ENCODE measurements at places on chromosomes 4 and X.

- DNase-seq: no peak
Observed at GRCh38 chrX:49103637-49104036, 19.9 kb downstream of the GPKOW start.

DNA sequence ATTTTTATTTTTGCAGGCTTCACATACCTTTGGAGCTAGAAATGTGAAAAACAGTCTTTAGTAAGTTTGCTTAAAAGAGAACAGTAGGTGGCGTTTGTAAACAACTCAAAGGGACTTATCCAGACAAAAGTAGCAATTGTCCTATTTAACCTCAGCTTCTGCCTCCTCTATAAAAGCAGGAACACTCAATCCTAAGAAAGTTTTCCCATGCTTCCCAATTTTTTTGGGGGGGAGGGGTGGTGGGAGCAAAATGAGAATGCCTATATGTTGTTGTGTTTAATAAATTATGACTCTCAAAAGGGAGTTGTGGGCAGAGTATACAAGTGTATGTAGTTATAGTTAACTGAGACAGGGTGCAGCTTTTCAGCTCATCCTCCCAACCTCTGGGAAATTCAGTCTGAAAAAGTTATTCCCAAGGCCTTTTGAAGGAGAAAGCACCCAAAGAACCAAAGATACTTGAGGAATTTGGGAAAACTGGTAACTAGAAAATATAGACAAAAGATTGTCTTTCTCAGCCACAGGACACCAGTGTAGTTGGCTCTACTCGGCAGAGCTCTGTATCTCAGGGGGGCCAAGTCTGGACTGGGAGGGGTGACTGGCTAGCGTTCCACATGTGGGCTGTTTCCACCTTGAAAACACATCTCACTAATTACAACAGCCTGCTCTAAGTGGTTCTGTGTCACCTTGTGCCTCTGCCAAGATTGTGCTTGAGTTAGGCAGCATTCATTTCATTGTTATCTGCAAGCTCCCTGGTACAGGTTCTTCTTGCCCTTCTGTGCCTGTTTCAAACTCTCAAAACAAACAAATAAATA lies 2.8 kb downstream of the SFRP2 start:
- DNase-seq: no peak

DNA sequence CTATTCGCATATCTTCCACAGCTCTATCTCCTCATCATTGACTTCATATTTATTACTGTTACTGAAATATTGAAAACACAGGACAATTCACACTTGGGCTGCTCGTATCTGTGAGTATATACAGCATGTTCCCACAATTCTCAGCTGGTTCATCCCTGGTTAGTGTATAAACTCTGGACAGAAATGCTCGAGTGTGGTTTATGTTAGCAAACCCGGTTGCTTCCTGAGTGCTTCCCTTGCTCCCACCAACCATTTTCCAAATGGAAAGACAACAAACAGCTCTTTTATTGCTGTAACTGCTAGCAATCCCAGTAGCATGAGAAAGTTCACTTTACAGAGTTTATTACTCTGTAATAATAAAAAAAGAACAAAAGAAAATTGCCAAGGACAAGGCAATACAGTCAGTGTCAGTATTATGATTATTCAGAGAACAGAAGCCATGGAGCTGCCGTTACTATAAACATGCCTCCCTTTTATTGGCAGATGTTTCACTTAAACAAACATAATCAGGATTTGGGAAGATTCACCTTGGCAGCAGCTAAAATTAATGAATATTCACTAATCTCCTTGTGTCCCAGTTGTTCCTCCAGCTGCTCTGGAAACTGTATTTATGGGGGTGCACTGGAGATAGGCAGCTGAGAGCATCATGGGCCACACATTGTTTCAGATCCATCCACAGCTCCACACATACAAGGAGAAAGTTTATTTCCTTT lies 134.1 kb upstream of the GUCY1A1 start:
- no peak for DNase-seq

DNA sequence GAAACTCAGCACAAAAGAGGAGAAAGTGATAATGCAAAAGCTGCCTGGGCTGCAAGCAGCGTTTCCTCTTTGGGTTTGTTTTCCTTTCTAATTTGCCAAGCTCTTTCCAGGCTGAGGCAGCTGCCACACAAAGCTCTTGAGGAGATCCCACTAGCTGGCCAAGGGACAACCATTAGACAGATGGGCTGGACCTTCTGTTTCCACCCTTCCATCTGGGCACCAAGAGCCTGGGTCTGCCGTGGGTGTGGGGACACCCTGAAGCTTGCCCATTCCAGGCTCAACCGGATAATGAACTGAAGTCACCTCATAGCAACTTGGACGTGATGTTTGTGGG lies 194.6 kb upstream of the C1QTNF7 start:
- no peak for DNase-seq

DNA sequence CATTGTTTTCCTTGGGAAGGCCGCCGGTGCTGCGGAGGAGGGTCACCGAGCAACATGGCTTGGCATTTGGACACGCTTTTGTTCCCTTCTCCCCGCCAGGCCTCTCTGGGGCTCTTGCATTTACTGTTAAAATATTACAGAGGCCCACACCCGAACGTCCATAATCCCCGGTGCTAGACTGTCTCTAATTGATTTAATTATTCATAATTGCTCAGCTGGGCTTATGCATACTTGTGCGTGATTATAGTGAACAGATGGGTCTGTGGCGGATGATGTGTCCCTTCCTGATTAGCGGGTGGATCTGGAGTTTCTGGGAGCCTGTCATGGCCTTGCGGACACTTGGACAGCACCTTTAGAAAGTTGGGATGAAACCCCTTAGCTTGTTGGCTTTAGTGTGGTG lies 100.2 kb upstream of the MSX1 start:
- DNase-seq: no peak

DNA sequence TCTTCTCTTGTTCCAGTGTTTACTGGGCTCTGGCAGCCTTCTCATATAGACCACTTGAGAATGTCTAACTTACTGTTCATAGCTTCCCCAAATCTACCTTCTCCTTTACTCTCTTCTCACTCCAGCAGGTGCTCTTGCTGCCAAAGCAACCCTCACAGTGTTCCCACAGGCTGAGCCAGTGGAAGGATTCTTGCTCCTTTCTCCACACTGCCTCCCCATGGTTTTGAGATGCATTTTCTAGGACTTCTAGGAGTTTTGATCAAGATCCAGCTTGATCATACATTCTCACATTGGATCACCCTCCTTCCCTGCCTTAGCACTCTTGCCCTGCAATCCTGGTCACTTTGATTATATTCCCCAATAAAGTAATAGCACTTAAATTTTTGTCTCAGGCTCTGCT lies 230.8 kb downstream of the TMEM47 start:
- no peak for DNase-seq

- no peak for DNase-seq
Observed at GRCh38 chr4:175309041-175309440, 390.9 kb downstream of the ADAM29 start.

DNA sequence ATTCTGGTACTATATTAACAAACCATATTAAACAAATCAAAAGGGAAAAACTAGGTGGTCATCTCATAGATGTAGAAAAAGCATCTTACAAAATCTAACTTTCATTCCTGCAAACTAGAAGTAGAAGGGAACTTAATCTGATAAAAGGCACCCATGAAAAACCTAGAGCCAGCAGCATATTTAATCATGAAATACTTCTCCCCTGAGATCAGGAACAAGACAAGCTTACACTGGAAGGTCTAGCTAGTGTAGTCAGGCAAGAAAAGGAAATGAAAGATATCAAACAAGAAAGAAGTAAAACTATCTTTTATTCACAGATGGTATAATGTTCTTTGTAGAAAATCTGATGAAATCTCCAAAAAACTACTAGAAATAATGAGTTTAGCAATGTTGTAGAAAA lies 41.2 kb downstream of the ATP10D start:
- no peak for DNase-seq

GRCh38 chr4:107380836-107381438 lies 339.1 kb downstream of the PAPSS1 start:
- no peak for DNase-seq

GRCh38 chr4:173243917-173244658 lies 75.5 kb downstream of the GALNT7 start:
- no peak for DNase-seq

GRCh38 chr4:38279650-38280322 lies 319.6 kb downstream of the PTTG2 start:
- no peak for DNase-seq

GRCh38 chr4:147693218-147693617 lies 9.3 kb upstream of the PRMT9 start:
- DNase-seq: no peak

GRCh38 chr4:178448372-178449035 lies 1006.3 kb upstream of the AGA start:
- no peak for DNase-seq

DNA sequence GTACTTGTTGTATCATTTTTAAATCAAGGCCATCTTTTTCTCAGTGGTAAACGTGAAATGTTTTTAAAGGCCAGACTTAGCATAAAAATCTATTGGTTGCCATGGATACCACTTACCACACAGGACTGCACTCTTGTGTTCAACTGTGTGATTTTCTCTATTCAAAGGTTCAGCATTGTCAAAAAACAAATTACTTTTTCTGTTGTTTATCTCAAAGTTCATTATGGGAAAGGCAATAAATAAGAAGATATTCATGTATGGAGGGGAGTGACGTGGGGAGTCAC lies 231.0 kb upstream of the GATB start:
- no peak for DNase-seq

DNA sequence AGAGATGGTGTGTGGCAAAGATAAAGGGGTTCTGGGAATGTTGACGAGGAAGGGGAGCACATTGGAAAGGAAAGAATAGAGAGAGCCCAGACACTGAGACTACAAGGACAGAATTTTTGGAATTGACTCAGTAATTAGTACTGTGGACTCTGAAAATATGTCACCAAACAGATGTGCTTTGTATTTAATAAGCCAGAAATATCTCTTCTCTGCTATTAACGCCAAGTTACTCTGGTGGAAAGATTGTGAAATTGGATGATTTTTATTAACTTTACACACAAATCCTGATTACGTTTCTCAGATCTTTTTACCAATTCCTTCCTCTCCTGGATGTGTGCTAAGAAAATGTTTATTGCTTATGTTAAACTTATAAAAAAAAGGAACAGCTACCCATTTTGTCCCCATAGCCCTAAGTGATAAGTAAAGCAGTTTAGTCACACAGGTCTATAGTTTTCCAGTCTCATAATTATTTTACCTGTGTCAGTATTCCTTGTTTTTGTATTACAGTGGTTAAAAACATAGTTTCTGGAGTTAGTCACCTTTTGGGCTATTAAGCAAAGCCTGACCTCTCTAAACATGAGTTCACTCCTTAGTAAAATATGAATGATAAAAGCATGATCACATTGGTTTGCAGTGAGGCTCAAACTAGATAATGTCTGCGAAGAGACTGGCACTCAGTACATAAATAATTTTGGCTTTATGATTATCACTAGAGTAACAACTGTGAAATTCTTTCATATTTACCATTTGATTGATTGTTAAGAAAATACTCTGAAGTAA lies 1068.3 kb downstream of the STIM2 start:
- no peak for DNase-seq

DNA sequence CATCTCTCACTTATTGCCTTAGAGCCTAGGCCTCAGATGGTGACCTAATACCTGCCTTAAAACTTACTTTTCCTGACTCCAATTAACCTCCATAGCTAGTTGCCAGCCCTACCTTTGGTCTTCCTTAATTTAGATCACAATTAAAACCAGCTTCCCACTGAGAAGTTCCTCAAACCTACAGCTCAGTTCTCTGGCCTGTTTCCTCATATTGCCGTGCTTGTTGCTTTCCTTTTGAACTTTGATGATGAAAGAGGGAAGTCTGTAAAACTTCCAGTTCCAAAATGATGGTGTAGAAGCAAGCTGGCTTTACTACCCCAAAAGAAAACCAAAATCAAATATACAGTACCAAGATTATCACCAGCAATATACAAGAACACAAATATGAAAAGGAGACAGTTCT lies 28.9 kb upstream of the CAMK2D start:
- DNase-seq: no peak

GRCh38 chr4:26464420-26465095 lies 25.7 kb downstream of the CCKAR start:
- DNase-seq: no peak

DNA sequence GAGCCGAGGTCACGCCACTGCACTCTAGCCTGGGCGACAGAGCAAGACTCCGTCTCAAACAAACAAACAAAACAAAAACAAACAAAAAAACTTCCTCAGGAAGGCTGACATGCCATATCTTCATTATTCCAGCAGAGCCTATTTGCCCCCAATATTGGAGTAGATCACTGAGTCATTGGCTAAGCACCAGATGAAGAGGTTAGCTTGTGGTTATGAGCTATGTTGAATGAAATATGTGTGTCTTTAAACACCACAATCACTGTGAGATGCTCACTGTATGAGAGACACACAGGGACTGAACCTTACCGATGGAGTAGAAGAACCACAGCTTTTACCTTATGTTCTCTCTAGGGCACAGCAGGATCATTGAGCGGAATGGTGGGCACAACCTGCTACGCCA lies 122.1 kb upstream of the EOLA2 start:
- no peak for DNase-seq

DNA sequence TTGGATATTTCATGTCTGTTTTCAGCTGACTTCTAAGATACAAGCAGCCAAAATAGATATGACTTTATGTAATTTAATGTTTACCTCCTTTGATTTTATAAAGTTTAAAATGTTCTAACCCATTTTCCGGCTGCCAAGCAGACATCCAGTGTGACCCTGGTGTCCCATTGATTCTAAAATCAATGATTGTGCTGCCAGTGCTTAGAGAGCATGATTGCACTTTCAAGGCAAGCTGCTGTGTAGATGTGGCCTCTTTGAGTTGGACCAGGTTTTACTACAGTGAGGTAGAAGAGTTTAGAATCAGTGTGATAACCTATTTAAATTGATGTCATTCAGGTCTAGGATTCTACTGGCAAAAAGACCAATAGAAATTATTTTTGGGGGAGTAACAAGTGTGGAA lies 730.9 kb downstream of the STPG2 start:
- no peak for DNase-seq

DNA sequence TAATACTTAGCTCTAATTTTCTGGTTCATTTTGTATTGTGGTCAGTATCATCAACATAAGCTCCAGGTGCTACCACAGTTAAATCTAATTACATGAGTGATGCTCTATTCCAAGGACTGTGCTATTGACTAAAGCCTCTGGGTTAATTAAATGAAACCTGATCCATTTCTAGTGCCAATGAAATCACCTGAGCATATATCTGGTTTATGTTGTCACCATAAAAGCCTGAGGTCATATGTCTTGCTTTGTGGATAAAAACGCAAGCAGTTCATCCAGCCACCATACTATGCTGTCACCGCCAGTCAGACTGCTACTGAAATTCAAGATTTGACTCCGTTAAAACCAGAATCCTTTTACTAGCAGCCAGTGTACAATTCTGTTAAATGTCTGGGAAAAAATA lies 64.2 kb upstream of the ZNF518B start:
- DNase-seq: no peak
